Suppressor macrophage treated with lipopolysaccharide for 4 hours (primary cell): ENCODE measurements at places on chromosomes 13 and 19.

GRCh38 chr13:59413126-59413525 lies 750.6 kb downstream of the DIAPH3 start:
- peak; percentile 36 for DNase-seq

GRCh38 chr13:28128926-28129325 lies 9.4 kb upstream of the PAN3 start:
- DNase-seq: no peak

DNA sequence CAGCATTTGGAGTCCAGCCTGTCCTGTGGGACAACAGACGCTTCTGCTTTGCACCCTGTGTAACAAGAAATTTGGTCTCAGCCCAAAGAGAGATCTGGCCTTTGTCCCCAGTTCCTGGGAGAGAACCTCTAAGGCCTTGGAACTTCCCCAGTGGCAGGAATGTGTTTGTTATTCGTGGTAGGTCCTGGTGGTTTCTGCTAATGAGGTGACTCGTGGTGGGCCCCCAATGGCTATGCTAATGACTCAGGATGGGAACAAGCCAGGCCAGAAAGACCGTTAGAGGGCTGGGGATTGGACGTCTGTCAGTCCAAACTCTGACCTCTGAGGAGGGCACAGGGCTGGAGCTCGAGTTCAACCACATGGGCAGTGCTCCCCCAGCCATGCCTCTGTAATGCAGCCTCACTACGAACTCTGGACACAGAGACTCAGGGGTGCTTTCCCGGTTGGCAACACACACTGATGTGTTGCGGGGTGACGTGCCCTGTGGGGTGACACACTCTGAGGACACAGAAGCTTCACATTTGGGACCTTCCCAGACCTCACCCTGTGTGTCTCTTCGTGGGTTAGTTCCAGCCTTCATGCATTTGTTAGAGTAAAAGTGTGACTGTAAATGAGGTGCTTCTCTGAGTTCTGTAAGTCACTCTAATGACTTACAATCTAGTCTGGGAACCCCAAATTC lies 38.9 kb downstream of the TEX29 start:
- no peak for DNase-seq

GRCh38 chr19:54392105-54392504 lies 23.2 kb upstream of the TTYH1 start:
- no peak for DNase-seq

DNA sequence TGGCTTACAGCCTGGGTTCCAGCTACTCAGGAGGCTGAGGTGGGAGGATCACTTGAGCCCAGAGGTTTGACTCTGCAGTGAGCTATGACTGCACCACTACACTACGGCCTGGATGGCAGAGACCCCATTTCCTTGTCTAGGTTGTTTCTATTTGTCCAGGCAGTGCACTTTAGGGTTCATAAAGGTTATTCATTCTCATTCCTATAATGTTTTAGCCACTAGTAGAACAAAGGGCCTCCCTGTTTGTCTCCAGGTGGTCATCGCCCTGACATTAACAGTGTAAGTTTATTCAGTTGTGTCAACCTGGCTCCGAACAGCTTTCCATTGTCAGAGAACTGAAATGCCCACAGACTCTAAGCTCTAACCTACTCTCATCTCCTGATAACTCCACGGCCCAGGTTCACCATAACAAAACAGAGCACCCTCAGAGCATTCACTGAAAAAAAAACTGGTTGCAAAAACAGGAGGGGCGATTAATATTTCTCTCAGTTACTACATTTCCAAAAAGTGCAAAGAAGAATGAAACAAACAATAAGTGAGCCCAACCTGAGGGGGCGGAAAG lies 37.1 kb downstream of the SMAD9 start:
- no peak for DNase-seq

GRCh38 chr13:37097076-37097475 lies 8.4 kb downstream of the CSNK1A1L start:
- DNase-seq: no peak

GRCh38 chr13:94435604-94436226 lies 43.8 kb downstream of the DCT start:
- peak; percentile 54 for DNase-seq

- no peak for DNase-seq
Observed at GRCh38 chr13:111356795-111357194, 36.4 kb downstream of the TEX29 start.

- DNase-seq: no peak
Observed at GRCh38 chr13:66312312-66313087, 917.6 kb downstream of the PCDH9 start.
